ENCODE measurements at places on chromosomes 12 and 14.

- no peak for DNase-seq
Observed at GRCh38 chr14:53273671-53274072, 120.5 kb upstream of the DDHD1 start.

DNA sequence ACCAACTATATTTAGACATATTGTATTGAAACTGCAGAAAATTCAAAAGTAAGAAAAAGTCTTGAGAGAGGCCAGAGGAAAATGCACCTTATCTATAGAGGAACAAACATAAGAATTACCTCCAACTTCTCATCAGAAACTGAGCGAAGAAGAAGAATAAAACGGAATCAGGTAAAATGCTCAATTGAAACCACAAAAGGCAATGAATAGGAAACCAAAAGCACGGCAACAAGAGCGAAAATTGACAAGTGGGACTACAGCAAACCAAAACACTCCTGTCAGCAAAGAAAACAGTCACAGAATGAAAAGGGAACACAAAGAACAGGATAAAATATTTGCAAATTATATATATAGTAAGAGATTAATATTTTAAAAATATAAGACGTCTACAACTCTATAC, 61.9 kb upstream of the PARP11 start:
- DNase-seq = no peak

DNA sequence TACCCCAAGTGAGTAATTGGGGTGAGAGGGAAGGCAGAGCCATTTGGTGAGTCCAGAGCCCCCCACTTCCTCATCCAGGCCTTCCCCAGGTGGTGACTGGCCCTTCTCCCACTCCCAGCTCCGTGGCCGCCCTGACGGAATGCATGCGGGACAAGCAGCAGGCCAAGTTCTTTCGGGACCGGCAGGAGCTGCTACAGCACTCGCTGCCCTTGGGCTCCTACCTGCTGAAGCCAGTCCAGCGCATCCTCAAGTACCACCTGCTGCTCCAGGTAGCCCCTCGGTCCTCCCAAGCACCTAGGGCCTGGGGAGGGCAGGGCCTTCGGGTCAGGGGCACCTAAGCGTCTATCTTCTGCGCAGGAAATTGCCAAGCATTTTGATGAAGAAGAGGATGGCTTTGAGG, 26.5 kb downstream of the PLEKHG3 start:
- no peak for DNase-seq

- no peak for DNase-seq
Observed at GRCh38 chr14:73731111-73731510, 16.9 kb upstream of the PNMA1 start.

DNA sequence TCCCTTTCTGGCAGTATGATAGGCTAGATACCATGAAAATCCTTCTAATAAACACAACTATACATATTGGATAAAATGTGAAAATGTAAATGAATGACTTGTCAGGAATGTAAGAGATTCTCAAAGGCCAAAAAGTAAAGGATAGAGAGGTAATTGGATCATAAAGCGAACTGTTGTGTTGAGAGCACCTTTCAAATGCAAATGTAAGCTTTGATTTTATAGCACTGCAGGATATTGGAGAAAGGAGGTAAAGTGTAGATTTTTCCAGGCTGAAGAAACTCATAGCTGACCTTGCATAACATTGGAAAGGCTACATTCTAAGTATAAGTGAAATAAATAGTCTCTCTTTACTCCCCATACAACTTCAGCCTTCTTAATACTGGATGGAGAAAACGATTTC, 54.0 kb downstream of the PTPRB start:
- DNase-seq = no peak

GRCh38 chr14:23381871-23382270, 5.0 kb downstream of the CMTM5 start:
- DNase-seq = no peak

DNA sequence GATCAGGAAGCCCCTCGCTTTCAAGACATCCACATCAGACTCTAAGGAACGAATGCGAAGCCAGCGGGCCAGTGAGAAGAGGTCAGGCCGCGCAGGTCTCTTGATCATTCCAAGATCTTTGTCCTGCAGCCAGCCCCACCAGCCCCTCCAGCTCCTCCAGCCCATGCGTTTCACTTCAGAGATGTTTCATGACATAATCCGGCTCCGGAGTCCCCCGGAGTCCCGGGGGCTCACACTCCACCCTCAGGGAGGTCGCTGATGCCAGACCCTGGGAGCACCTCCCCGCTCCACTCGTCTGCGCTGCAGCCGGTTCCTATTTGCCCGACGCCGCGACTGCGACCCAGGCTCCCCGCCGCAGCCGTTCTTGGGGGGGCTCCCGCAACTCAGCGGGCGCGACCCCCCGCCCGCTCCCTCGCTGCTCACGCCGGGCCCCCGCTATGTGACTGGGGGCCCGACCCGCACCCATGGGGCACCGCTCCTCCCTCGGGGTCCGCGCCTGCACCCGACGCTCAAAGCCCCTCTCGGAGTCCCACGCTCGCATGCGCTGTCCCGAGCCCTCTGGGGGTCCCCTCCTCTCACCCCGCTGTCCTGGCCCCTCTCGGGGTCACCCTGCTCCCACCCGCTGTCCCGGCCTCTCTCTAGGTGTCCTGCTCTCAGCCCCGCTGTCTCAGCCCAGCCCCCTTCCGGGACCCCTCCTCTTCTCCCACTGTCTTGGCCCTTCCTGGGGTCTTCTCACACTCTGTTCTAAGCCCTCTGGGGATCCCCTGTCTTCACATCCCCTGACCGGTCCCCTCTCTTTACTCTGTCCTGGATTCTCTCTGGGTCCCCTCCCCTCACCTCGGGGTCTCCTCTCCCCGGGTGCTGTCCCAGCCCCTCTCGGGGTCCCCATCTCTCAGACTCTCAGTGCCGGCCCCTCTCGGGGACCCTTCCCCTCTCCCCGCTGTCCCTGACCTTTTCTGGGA, 1.1 kb downstream of the TAOK3 start:
- peak; percentile 15 for DNase-seq

DNA sequence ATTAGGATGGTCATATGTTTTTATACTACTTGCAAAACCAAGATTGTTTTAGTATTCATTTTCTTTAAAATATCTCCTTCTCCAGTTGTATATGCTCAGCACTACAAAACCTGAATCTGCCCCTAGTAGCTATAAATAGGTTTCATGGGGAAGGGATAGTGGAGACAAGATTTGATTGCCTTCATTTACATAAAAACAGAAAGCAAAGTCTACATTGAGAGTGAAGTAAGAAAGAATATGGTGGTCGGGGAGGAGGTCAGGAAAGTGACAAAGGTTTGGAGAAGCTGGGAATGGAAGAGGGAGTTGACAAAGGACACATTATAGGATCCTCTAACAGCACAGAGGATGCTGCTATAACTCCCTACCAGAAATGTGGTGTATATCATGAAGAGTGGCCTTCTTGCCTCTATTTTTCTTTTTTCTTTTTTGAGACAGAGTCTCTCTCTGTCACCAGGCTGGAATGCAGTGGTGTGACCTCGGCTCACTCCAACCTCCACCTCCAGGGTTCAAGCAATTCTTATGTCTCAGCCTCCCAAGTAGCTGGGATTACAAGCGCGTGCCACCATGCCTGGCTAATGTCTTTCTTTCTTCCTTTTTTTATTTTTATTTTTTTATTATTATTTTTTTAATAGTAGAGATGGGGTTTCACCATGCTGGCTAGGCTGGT, 6.6 kb upstream of the LRP6 start:
- no peak for DNase-seq

DNA sequence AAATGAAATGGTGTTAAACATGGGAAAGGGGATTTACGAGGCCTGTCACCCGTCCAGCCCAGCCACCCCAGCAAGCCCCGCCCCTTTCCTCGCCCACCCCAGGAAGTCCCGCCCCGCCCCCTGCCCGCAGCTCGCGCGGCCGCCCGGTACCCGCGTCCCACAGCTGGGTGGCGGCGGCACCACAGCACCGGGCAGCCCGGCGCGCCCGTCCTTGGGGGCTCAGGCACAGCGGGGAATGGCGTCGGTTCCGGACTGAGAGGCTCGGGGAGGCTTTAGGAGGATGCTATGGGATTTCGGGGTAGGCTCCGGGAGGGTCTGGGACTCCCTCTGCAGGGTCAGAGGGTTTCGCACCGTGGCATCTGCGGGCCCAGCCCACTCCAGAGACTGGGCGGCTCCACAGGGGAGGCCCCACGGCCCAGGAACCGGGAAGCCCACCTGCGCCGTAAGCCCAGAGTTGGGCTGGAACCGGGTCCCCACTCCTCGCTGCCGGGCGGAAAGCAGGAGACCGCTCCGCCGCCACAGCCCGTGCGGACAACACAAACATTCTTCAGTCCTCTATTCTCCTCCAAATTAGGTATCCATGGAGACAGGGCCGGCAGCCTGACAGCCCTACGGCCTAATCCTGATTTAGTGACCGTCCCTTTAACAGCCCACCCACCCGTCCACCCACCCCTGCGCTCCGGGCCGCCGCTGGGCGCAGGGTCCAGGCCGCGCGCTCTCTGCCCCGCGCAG, 1.4 kb downstream of the FIGNL2 start:
- DNase-seq = peak; percentile 40

DNA sequence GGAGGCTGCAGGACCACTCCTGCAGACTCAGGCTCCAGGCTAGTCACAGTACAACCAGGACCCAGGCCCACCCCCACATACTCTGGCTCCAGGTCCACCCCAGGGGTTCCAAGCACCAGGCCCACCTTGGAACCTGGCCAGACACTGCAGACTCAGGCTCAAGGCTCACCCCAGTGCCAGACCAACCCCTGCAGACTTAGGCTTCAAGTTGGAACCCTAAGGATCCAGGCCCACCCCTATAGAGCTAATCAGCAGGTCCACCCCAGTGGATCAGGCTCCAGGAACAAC, 8.8 kb downstream of the WASHC3 start:
- DNase-seq = no peak

GRCh38 chr12:12392413-12392812, 35.5 kb downstream of the BORCS5 start:
- no peak for DNase-seq

- DNase-seq = no peak
Observed at GRCh38 chr14:53278602-53279506, 125.7 kb upstream of the DDHD1 start.

GRCh38 chr12:19726592-19726991, 287.3 kb downstream of the AEBP2 start:
- no peak for DNase-seq

DNA sequence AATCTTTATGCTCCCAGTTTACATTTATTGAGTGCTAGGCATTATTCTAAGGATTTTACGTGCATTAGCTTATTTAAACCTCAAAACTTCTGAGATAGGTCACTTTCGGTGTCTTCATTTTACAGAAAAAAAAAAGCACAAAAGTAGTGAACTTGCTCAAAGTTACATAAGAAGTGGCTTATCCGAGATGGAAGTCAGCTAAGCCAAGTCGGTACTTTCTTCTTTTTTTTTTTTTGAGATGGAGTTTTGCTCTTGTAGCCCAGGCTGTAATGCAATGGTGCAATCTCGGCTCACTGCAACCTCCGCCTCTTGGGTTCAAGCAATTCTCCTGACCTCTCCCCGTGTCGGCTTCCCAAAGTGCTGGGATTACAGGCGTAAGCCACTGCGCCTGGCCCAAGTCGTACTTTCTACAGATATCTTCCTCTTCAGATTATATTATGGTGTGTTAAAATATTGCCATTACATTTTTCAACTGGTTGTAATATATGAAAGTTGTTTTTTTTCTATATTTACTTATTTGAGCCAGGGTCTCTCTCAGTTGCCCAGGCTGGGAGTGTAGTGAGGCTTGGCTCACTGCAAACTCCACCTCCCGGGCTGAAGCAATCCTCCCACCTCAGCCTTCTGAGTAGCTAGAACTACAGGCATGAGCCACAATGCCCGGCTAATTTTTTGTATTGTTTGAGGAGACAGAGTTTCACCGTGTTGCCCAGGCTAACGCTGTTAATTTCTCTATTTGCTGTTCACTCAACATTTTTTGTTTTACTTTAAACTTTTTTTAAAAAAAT, 8.9 kb downstream of the DPPA3 start:
- no peak for DNase-seq

- DNase-seq = no peak
Observed at GRCh38 chr14:77284466-77284865, 13.5 kb upstream of the NGB start.

DNA sequence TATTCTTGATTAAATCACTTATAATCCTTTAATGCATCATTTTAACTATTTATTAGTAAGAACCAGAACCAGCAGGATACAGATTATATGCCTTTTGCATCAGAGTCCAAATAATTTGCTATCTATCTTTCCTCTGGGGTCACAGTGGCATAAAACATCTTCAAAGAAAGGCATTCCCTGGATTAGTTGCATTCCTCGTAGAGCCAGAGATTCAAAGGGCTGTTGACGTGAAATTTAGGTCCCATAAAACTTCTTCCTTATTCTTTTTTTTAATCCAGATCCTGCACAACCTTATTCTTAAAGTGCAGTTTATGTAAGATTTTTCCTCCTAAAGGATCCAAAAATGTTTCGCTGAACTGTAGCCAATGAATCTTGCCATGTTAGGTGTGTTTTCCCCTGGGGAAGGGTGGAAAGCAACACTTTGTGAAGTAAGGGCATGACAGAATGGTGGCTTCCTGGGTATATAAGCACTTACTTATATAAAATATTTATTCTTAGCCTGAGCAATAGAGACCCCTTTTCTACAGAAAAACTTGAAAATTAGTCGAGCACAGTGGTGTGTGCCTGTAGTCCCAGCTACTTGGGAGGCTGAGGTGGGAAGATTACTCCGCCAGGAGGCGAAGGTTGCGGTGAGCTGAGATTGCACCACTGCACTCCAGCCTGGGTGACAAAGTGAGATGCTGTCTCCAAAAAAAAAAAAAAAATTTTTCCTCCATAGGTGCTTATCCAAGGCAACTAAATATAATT, 208.7 kb downstream of the PCNX1 start:
- DNase-seq = no peak

- DNase-seq = peak; percentile 26
Observed at GRCh38 chr12:87995581-87996178, 33.5 kb downstream of the C12orf50 start.

- DNase-seq = no peak
Observed at GRCh38 chr14:45267071-45267470, 14.1 kb upstream of the MIS18BP1 start.

- no peak for DNase-seq
Observed at GRCh38 chr12:26429070-26429691, 233.8 kb downstream of the SSPN start.

DNA sequence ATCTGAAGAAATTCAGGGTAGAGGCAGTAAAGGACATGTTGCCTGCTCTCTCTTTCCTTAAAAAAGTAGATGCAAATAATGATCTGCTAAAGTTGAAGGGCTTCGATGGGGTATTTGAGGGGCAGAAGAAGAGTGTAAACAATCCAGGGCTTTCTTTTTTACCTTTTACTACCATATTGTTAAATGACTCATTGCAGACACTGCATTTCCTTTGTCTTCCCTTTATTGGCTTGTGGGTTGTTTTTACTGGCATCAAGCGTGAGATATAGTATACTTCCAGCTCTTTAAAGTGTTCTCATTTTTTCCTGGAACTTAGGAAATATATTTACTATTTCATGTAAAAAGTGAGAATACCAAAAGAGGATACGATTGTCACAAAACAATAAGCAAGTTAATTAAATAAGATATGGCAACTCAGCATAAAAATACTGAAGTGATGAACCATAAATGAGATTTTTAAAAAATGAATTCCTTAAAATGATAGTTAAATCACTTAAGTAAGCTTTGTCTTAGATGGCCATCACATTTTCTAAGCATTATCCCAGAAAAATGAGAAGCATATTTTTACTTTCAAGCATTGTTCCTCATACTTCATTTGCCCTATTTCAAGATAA, 72.3 kb upstream of the KRAS start:
- DNase-seq = no peak
